KG1 (cell line): ENCODE measurements at places on chromosomes 11 and 22.
A peak's percentile ranks its signal among the peaks of the same experiment; 100 is the strongest.

- DNase-seq = no peak
Observed at GRCh38 chr22:39268645-39269044, 23.9 kb upstream of the PDGFB start.

DNA sequence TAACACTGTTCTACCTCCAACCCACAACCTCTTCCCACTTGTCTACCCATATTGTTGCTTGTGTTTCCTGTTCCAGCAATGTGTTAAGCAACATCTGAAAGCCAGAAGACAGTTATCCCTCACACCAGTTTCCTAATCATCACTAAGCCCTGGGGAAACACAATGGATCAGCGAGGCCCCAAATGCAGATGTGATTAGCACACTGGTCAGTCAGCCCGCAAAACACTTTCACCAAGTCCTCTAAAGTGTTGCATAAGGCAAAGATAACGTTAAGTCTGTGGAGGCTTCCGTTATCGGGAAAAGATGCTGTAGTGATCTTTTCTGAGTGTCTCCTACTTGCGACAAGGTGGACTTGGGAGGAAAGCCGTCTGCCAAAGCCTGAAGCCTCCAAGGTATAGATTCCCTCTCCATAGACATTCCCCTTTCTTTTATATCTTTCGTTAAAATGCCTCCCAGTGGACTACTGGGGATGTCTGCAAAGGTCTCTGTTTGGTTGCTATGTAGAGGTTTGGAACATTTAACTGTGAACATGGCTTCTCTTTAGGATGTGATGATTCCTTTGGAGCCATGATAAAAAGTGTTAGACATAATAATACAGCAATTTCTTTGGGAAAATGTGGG is at the start of gene MS4A3:
Gene MS4A3 (plus strand): TSS at position 317 of the 621 bp plus-strand sequence. CDS start 4,496 bp downstream, outside the sequence.
- no peak for DNase-seq

DNA sequence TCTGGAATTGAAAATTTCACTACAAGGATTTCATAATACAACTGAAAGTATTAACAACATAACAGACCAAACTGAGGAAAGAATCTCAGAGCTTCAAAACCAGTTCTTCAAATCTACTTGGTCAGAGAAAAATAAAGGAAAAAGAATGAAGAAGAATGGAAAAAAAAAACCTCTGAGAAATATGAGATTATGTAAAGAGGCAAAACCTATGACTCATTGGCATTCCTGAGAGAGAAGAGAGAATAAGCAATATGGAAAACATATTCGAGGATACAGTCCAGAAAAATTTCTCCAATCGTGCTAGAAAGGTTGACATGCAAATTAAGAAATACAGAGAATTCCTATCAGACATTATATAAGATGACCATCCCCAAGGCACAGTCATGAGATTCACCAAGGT is 23.4 kb upstream of the GPR83 start:
- no peak for DNase-seq

DNA sequence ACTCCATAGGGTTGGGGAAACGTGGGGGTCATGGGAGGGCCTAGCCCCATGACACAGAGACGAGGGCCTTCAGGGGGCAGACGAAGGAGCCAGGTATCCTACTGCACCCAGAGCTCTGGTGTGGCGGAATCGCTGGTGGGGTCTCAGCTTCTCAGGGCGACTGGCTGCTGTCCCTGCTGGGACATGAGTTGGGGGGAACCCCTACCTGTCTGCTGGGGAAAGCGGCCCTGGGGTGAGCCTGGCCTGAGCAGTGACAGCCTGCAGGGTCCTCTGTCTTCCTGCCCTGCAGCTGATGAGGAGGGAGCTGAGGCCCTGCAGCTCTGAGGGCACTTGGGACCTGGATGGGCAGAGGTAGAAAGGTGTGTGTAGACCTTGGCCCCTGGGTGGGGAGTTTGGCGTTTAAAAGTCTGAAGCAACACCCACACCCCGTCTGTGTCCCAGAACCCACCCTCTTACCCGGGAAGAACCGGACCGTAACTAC is 33.6 kb upstream of the GRAMD4 start:
- no peak for DNase-seq

DNA sequence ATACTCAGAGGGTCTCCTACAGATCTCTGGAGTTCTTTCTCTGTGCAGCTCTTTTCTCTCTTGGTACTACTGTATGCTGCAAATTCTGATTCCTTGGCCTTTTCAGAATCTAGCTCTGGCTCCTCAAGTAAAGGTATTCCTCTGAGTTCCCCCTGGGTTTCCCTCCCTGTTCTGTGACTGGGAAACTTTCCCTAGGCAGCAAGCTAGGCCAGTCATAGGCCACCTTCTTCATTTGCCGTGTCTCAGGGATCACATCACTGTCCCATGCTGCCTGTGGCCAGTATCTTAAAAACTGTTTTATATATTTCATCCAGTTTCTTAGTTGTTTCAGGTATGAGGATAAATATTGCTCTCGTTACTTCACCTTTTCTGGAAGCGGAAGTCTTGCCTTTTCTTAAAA is 71.2 kb downstream of the FAM83F start:
- no peak for DNase-seq

GRCh38 chr11:65896034-65896999 is 3.9 kb downstream of the FOSL1 start:
- no peak for DNase-seq

DNA sequence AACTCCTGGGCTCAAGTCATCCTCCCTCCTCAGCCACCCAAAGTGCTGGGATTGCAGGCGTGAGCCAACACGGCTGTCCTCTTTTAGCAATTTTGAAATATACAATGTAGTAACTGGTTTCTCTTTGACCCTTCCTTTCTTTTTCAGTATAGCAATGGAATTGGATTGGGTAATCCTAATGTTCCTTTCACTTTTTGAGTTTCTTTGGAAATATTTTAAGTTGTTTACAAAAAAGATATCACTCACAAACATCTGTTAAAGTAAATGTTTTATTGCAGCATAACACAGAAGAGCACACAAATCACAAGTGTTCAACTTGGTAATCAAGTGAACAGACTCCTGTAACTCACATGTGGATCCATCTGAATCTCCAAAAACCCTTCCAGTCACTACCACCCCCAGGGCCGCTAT is 44.6 kb upstream of the EP300 start:
- no peak for DNase-seq

DNA sequence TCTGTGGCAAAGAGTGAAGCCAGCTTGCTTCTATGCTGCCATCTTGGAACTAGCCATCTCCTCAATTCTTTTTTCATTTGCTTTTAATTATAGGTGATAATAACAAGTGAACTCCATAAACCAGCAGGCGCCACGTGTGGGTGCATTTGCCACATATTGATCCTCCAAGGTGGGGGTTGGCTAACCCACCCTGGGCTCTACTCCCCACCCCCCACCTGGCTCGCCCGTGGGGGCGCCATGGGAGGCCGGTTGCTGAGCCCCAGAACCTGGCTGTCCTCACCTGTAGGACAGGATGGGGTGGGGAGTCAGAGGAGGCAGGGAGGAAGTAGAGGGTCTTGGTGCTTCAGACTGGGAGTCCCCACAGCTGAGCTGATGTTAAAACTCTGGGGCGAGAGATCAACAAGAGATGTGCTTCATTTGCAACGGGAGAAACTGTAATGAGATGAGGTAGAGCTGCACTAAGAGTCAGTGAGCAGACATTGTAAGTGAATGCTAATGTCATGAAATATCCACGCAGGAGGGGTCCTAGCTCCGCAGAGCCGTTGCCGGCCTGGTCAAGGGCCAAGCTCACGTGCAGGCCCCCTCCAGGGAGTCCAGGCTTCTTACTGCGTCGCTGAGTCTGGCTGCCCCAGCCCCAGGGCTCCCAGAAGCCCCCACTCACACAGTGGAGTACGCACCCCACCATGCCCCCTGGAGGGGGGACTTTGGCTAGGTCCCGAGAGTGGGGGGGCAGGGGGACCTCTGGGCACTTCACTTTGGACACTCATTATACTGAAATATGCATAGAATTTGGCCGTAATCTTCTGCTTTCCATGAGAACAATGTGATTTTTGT is 59.4 kb downstream of the BRD1 start:
- no peak for DNase-seq

DNA sequence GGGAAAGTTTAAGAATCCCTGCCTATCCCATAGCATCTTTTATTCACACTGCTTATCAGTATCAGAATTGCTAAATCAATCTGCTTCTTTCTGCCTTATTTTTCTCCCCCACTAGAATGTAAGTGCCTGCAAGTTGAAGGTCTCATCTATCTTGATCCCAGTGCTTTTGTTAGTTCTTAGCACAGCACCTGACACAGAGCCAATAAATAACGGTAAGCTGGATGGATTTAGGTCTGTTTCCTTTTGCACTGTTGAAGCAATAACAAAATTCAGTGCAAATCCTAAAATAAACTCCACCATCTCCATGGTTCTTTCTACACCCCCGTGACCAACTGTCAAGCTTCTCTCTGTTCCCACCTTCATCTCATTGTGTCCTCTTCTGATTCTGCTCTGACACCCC is 36.7 kb upstream of the CD44 start:
- no peak for DNase-seq

- no peak for DNase-seq
Observed at GRCh38 chr11:103167166-103167565, 57.9 kb downstream of the DYNC2H1 start.

DNA sequence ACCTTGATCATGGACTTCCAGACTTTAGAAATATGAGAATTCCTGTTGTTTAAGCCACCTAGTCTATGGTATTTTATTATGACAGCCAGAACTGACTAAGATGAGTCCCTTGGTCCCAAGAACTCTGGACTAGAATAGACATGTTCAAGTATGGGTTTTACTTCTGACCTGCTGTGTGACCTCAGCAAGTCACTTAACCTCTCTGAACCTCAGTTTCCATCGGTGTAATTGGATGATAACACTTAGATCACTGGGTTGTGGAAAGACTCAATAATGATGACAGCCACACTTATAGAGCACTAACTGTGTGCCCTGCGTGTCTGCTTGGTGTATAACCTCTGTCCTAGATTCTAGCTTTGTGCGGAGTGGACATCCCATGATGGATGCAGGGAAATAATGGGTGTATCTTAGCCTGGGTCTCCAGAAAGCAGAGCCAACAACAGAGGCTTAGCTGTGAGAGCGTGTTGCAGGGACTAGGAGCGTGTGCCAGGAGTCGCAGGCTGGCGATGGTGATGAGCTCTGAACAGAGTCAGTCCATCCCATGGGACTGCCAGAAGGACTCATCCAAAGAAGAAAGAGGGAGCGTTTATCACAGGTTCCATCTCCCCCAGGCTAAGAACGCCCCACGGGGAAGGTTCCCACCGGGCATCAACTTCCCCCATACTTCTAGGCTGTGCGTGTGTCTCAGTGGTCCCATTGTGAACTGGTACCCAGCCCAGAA is 93.2 kb upstream of the TP53I11 start:
- no peak for DNase-seq

DNA sequence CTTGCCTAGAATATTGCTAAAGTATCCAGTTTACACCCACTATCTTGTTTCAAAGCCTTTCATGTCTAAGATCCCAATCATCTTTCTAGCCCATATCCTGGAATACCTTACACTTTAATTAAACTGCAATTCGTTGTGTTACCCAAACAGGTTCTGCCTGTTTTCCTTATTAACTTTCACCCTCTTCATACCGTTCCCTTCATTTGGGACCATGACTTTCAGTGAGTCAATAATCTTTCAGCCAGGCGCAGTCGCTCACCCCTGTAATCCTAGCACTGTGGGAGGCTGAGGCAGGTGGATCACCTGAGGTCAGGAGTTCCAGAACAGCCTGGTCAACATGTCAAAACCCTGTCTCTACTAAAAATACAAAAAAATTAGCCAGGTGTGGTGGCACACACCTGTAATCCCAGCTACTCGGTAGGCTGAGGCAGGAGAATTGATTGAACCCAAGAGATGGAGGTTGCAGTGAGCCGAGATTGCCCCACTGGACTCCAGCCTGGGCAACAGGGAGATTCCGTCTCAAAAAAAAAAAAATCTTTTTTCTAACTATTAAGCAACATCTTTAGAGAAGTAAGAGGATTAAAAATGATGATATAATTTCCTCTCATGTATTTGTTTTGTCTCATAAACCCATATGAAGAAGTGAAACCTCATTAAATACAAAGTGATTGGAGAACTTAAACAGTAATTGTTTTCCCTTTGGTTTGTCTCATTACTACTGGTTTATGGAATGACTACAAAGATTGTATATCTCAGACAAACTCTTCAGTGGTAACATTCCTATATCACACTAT is 20.7 kb downstream of the DMC1 start:
- no peak for DNase-seq

- DNase-seq = no peak
Observed at GRCh38 chr22:42716221-42716620, 4.4 kb downstream of the A4GALT start.

DNA sequence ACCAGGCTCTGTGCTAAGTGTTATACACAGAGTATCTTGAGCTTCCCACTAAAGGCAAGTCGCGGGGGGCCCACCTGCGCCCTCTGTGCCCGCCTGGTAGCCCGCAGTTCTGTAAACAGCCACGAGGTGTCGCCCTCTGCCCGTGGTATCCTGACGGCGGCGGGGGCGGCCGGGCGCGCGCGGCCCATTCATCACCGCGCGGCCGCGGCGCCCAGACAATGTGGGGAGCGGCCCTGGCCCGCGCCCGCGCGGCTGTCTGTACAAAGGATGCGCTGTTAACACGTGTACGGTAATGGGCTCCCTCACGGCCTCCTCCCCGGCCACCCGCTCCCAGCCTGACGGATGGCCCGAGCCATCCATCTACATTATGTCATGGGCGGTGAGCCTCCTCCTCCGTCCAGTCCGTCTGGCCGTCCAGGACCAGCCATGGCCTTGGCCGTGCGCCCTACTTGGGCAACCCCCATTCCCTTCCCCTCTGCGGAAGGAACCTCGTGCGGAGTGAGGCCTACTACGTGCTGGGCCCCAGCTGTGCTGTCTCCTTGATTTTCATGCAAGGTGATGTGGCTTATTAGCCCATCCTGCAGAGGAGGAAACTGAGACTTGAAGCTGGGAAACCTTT is 99.4 kb downstream of the MIAT start:
- DNase-seq = no peak

DNA sequence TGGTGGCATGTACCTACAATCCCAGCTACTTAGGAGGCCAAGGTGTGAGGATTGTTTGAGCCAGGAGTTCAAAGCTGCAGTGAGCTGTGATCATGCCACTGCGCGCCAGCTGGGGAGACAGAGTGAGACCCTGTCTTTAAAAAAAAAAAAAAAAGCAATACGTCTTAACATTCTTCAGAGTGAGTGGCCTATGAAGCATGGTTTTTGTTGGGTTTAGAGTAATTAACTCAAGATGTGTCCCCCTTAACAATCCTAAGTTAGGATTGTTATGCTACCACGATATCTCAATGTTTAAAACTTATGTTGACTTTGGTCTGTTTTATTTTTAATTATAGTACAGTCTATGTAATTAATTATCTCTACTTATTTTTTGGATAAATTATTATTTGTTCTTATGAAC is 156.1 kb downstream of the HIPK3 start:
- no peak for DNase-seq

- DNase-seq = no peak
Observed at GRCh38 chr22:47929646-47930185, 1167.3 kb downstream of the TBC1D22A start.

GRCh38 chr22:20380486-20380885 is 13.5 kb upstream of the ZNF74 start:
- DNase-seq = no peak

GRCh38 chr11:119854521-119854920 is 125.5 kb upstream of the NECTIN1 start:
- no peak for DNase-seq

- peak; percentile 75 for DNase-seq
Observed at GRCh38 chr11:90250970-90251369, 28.1 kb upstream of the CHORDC1 start.
